ENCODE measurements at places on chromosomes 16 and 17. TPM values are rescaled to one million over a fixed set of nuclear protein-coding genes. Genes with fewer than 3 reads are reported as not detected.

- DNase-seq: no peak
These were observed 190.6 kb upstream of the CIBAR2 start for GRCh38 chr16:85302848-85303353.

The SLC35G6 gene
- not detected for total RNA-seq

DNA sequence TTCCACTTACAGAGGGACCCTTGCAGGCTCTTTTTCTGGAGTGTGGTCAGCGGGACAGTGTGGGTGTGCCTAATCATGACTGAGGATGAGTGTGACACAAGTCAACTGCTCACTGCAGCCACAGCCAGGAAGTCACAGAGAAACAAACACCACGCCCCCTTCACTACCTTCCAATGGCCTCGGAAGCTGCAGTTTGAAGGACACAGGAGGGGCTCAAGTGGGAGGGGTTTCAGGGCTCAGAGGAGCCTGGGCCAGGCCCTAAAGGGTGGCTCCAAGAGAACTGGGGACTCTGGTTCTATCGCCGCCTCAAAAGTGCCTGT is 116.2 kb upstream of the SDK2 start:
- DNase-seq: no peak

GRCh38 chr17:80030730-80031410 is 4.8 kb downstream of the TBC1D16 start:
- DNase-seq: no peak

The HOXB5 gene
- total RNA-seq: not detected

The SLC12A3 gene
- not detected for total RNA-seq

DNA sequence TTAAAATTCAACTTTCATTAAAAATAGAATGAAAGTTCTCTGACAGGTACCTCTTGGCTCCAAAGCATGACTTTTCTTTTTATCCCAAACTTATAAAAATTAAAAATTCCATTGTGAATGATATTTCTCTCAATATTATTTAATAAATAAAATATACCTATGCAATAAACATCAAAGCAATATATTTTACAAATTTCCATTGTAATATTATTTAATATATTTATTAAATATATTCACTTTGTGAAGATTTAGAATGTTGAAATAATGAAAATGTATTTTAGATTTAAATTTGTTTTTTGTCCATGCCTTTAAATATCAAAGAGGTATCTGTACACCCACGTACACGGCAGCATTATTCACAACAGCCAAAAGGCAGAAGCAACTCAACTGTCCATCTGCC is 147.8 kb downstream of the CEP112 start:
- no peak for DNase-seq

Measured in tibial nerve (tissue), 4 donors.